Right forelimb (tissue), 1 donor: ENCODE measurements at places on chromosomes 11 and 22.

GRCh38 chr11:65442842-65443331, 20.3 kb downstream of the NEAT1 start:
- no peak for DNase-seq

DNA sequence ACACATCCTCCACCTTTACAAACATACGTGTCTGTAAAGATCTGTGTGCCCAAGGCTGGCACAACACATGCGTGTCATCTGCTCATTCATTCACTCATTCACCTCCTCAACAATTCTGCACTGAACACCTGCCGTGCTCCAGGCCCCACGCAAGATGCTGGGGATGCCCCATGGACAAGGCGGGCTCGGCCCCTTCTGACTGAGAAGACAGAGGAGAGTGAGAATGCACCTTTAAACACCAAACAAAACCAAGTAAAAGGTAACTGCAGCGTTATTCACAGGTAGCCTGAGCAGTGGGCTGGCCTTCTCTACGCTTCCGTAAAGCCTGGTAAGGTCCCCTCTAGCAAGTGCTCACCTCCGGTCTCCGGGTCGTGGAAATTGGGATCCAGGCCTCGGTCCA, 142.8 kb downstream of the SHANK2 start:
- DNase-seq = no peak

DNA sequence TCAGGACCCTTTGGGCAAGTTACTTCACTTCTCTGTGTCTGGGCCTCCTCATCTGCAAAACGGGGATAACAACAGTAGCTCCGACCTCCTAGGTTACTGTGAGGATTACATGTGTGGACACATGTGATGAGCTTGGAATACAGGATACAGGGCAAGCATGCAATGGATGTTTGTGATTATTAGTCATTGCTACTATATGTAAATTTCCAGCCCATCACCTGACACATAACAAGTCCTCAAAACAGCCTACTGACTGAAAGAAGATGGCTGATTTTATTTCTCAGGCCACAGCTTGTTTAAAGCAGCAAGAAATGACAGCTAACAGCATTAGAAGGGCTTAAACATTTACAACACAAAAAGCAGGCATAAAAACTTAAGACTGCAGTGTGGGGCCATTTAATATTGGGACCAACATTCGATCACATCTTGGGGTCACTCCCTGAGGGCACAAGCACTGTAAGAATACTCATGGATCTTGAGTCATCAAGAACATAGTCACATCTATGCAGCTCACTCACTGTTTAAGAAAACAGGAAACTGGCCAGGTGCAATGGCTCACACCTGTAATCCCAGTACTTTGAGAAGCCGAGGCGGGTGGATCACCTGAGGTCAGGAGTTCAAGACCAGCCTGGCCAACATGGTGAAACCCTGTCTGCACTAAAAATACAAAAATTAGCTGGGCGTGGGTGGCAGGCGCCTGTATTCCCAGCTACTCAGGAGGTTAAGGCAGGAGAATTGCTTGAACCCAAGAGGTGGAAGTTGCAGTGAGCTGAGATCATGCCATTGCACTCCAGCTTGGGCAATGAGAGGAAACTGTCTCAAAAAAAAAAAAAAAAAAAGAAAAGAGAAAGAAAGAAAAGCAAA, 49.5 kb downstream of the ABTB2 start:
- no peak for DNase-seq

GRCh38 chr11:87325490-87325872, 287.7 kb downstream of the TMEM135 start:
- DNase-seq = no peak

DNA sequence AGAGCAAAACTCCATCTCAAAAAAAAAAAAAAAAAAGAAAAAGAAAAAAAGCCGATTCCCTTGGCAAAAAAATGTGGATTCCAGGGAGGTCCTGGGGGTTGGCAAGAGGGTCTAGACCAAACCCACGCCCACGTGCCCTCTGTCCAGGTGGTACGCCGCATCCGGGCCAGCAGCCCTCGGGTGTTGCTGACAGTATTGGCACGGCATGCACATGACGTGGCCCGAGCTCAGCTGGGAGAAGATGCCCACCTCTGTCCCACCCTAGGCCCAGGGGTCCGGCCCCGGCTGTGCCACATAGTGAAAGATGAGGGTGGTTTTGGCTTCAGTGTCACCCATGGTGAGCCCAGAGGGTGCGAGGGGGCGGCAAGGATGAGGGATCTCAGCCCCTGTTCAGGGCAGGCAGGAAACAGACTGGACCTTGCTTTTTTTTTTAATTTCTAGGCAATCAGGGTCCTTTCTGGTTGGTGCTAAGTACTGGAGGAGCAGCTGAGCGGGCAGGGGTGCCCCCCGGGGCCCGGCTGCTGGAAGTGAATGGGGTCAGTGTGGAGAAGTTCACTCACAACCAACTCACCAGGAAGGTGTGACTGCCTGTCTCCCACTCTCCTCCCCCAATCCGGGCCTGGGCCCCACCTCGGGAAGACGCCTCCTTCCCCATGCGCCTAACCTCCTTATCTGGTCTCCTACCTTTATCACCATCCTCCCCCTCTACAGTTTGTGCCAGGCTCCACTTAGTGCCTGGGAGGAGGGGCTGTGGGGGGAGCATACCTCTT, 2.0 kb downstream of the NHERF4 start:
- no peak for DNase-seq
